ENCODE measurements at places on chromosomes 3 and 15. TPM values are rescaled to one million over a fixed set of nuclear protein-coding genes. Genes with fewer than 3 reads are reported as not detected.
A peak's percentile ranks its signal among the peaks of the same experiment; 100 is the strongest.

The TMEM108 gene
- total RNA-seq = 14.2 TPM

DNA sequence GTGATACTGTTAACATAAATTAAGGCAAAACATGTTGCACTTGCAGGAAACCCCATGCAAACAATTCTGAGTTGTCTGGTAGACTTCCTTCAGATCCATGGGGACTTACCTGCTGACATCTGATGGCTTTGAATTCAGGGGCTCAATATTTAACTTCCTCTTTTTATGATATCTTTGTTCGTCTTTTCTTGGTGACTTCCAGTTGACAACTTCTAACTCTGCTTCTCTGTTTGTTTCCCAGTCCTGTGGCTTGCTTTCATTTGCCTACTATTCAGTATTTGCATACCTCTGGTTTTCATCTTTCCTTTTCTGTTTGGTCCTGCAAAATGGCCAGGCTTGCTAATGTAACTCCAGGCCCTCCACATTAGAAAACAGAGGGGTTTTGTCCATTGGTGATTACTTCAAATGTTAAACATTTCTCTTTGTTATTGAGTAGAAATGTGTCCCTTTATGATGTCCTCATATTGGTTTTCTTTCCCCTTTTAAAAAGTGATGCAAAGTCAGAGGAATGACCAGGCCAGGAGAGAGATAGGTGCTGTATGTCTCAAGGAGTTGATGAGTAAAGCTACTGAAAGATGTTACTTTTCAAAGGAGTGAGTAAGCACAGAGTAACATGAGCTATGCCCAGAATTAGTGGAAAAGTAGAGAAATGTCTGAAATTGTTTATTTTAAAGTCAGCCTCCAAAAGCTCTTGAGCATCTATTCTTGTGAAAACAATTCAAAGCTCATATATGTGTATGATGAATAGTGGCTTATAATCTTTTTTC lies 335.9 kb downstream of the LPP start:
- no peak for DNase-seq
- peaks cover 22% of the 10 kb centered on the region for H3K36me3 ChIP-seq
- H3K4me3 ChIP-seq = no peak overlapping the region
- peaks cover 11% of the 10 kb centered on the region for H3K4me1 ChIP-seq
- H3K27me3 ChIP-seq = peaks cover 3% of the 10 kb centered on the region

- DNase-seq = no peak
- H3K27me3 ChIP-seq = peaks cover 3% of the 10 kb centered on the region
- no peak overlapping the region for H3K4me3 ChIP-seq
- H3K27ac ChIP-seq = no peak overlapping the region
- no peaks in the 10 kb centered on the region for H3K36me3 ChIP-seq
These were observed 15.3 kb downstream of the PXYLP1 start for GRCh38 chr3:141246958-141247301.

- no peak for DNase-seq
- no peak overlapping the region for H3K27ac ChIP-seq
- H3K4me1 ChIP-seq = peaks cover 8% of the 10 kb centered on the region
- no peaks in the 10 kb centered on the region for H3K36me3 ChIP-seq
These were observed 29.6 kb downstream of the GSK3B start for GRCh38 chr3:120064641-120065040.

- DNase-seq = no peak
- H3K27me3 ChIP-seq = no peaks in the 10 kb centered on the region
- no peak overlapping the region for H3K27ac ChIP-seq
- H3K36me3 ChIP-seq = no peaks in the 10 kb centered on the region
These were observed 498.2 kb downstream of the PYDC2 start for GRCh38 chr3:191958980-191959671.

- no peaks in the 10 kb centered on the region for H3K27me3 ChIP-seq
- DNase-seq = no peak
- no peaks in the 10 kb centered on the region for H3K4me1 ChIP-seq
These were observed 41.0 kb downstream of the RNF111 start for GRCh38 chr15:59028387-59028955.

DNA sequence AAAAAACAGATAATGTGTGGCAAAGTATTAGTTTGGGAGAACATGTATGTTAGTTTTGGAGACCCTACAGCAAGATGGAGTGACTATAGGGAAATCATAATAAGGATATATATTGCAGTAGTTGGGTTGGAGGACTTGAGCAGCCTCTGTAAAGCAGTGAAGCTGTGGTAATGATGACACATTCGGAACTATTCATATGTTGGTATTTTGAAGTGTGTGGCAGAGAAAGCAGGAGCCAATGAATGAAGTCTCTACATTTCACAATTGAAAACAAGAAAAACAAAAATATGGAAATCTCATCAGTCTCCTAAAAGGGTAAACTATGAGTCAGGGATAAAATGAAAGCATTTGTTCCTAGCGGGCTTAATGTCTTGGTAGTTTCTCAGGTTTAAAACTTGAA lies 645.9 kb downstream of the OTOL1 start:
- no peaks in the 10 kb centered on the region for H3K27me3 ChIP-seq
- no peaks in the 10 kb centered on the region for H3K4me1 ChIP-seq
- H3K4me3 ChIP-seq = no peak overlapping the region
- H3K27ac ChIP-seq = no peak overlapping the region
- no peaks in the 10 kb centered on the region for H3K36me3 ChIP-seq

DNA sequence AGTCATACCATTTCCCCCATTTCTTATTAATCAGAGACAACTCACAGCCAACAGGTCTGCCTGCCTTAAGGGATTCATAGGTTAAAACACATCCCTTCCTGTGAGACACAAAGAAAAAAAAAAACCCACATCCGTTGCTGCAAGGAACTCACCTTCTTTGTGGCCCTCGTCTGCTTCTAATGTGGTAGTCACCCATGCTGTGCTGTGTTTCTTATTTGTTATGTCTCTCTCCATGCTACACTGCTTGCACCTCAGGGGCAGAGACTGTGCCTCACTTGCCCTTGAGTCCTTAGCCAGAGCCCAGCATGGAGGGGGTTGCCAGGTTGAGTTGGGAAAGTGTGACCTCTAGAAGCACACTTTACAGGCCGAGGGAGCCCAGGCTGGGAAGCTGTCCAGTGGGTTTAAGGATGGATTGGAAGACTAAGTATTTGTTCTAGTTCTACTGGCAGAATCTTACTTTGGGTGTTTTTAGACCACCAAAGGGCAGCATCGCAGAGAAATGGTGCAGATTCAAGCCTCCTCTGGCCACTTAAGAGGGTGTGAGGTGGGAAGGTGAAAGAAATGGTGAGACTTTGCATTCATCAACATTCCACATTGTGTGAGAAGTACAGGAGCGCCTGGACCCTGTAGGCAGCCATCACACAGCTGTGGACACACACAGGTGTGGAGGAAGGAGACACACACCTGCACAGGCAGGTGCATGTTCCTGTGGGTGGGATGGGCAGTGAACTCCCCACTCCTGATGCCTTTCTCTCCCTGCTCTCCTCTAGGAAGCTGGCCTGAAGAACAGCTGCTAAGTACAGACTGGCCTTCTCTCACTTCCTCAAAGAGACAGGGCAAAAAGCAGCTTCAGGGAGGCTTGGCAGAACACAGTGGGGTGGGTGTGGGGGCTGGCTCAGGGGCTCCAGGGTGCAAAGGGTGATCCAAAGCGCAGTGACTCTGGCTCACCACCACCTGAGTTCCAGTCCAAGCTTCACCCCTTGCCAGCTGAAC lies 48.8 kb downstream of the GLB1 start:
- H3K4me1 ChIP-seq = peaks cover 2% of the 10 kb centered on the region
- H3K4me3 ChIP-seq = no peak overlapping the region
- no peak overlapping the region for H3K27ac ChIP-seq

- no peak for DNase-seq
- peak overlapping the region; percentile 62 for H3K4me3 ChIP-seq
- H3K27me3 ChIP-seq = no peaks in the 10 kb centered on the region
- H3K27ac ChIP-seq = peak overlapping the region; percentile 49
- H3K36me3 ChIP-seq = peaks cover 10% of the 10 kb centered on the region
- peaks cover 22% of the 10 kb centered on the region for H3K4me1 ChIP-seq
These were observed 86.8 kb downstream of the CCK start for GRCh38 chr3:42179110-42179725.

DNA sequence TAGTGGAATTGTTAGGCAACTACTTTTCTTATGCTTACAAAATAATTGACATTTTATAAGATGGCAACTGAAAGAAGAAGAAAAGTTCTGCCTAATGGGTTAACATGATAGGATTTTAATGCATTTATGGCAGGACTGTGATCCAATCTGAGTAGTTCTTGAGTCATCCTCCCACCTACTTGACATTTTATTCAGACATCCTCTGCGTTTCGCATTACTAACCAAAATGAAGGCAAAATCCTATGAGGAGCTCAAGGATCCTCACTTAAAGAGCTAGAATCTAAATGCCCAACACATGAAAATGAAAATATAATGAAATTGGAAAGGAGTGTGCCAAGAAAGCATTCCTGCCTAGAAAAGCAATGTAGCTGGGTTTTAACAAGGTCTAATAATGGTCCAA lies 581.1 kb upstream of the SEMA6D start:
- H3K27ac ChIP-seq = no peak overlapping the region
- no peaks in the 10 kb centered on the region for H3K36me3 ChIP-seq
- H3K4me3 ChIP-seq = no peak overlapping the region
- no peak for DNase-seq

GRCh38 chr15:85383470-85384148 lies 3.2 kb downstream of the AKAP13 start:
- peaks cover 5% of the 10 kb centered on the region for H3K27me3 ChIP-seq
- H3K27ac ChIP-seq = peak overlapping the region; percentile 53
- no peak for DNase-seq
- no peaks in the 10 kb centered on the region for H3K36me3 ChIP-seq
- peak overlapping the region; percentile 32 for H3K4me3 ChIP-seq

GRCh38 chr15:70201425-70201775 lies 103.7 kb upstream of the TLE3 start:
- no peaks in the 10 kb centered on the region for H3K36me3 ChIP-seq
- DNase-seq = no peak
- peaks cover 9% of the 10 kb centered on the region for H3K27me3 ChIP-seq
- H3K4me1 ChIP-seq = peaks cover 6% of the 10 kb centered on the region
- H3K4me3 ChIP-seq = no peak overlapping the region

Measured in endothelial cell (in vitro differentiated cells).